Activated gamma-delta T cell treated with Interleukin-2 at 50 U/mL for 16 hours (primary cell): ENCODE measurements at places on chromosomes 2 and 18.

GRCh38 chr2:159163930-159164329 is 122.6 kb downstream of the WDSUB1 start:
- no peak for DNase-seq

DNA sequence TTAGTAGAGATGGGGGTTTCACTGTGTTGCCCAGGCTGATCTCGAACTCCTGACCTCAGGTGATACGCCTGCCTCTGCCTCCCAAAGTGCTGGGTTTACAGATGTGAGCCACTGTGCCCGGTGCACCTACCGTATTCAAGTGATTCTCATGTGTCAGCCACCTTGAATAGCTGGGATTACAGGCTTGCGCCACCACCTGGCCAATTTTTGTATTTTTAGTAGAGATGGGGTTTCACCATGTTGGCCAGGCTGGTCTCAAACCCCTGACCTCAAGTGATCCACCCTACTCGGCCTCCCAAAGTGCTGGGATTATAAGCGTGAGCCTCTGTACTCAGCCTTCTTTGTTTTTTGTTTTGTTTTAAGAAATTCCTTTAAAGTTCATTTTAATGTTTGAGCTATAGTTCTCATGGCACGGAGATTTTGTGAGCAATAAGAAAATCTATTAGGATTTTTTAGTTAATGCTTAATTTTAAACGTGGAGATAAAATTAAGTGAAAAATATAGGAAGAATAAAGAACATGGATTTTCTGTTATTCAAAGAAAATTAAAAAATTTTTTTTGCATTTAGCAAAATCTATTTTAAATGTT is 242.6 kb downstream of the PHLPP1 start:
- no peak for DNase-seq

DNA sequence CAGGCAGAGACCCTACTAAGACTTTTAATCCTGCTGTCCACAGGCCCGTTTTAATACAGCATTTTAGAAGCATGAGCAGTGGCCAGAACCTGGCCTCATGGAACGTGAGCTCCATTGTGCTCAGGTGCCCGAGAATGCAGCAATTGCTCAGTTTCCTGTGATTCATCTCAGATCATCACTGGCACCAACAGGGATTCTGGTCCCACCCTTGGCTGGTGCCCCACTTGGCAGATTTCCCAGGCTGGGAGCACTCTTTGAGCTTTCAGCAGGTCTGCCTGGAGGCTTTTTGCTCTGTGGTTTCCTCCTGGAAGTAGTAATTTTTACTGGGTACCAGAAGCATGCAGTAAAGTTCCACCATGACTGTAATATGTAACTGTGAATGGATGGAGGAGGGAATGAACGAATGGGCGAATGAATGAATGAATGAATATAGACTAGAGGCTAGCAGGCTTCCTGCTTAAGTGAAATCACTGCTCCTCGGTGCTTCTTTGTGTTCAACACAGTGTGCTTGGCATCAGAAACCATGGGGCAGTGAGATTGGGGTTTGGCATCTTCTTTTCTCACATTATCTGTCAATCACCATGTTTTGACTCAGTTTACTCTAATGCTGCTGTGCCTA is 312.9 kb downstream of the PRKCE start:
- no peak for DNase-seq

GRCh38 chr2:165373278-165374010 is 96.1 kb upstream of the CSRNP3 start:
- DNase-seq, result no peak

- DNase-seq, result no peak
These were observed 1501.6 kb upstream of the SLC39A10 start for GRCh38 chr2:194155431-194155830.

DNA sequence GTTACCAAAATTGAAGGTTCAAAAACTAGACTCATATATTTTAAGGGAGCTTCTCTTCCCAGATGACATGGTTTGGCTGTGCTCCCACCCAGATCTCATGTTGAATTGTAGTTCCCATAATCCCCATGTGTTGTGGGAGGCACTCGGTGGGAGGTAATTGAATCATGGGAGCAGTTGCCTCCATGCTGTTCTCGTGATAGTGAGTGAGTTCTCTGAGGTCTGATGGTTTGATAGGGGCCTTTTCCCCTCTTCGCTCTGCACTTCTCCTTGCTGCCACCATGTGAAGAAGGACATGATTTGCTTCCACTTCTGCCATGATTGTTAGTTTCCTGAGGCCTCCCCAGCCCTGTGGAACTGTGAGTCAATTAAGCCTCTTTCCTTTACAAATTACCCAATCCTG is 140.1 kb downstream of the MAIP1 start:
- DNase-seq, result no peak

GRCh38 chr2:234305846-234306245 is 191.0 kb downstream of the ARL4C start:
- no peak for DNase-seq

DNA sequence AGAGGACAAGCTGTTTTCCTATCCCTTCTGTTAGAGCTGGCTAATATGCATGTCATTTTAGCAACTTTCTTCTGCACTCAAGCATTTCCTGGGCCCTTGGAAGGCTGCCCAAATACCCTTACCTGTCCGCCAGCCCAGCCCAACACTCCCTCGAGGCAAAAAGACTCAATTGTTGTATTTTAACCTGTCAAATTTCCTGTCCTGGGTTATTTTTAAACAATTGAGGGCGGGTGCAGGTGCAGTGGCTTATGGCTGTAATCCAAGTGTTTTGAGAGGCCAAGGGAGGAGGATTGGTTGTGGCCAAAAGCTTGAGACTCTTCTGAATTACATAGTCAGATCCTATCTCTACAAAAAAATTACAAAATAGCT is 125.0 kb upstream of the ARHGAP28 start:
- no peak for DNase-seq

- no peak for DNase-seq
These were observed 193.2 kb downstream of the LNPK start for GRCh38 chr2:175808858-175809257.

- no peak for DNase-seq
These were observed 251.2 kb downstream of the SATB2 start for GRCh38 chr2:199206536-199206935.

- no peak for DNase-seq
These were observed 101.7 kb upstream of the ZNF236 start for GRCh38 chr18:76720683-76721082.

DNA sequence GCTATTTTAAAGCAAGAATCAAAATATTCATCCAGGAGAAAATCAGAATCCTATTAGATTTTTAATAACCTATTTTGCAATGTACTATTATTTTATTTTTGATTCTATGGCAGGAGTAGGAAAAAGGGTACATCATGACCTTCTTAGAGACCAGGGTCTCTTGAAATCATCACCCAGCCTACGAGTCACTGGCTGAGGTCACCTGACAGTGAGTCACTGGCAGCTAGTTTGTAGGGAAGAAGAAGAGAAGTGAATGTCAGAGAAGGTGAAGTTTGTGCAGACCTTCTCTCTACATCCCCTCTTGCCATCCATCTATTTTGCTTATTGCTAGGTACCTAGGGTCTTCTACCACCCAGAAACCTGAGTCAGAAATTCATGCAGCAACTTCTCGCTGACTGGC is 144.2 kb downstream of the ALK start:
- DNase-seq, result no peak

- no peak for DNase-seq
These were observed 111.4 kb downstream of the THADA start for GRCh38 chr2:43484323-43484930.

DNA sequence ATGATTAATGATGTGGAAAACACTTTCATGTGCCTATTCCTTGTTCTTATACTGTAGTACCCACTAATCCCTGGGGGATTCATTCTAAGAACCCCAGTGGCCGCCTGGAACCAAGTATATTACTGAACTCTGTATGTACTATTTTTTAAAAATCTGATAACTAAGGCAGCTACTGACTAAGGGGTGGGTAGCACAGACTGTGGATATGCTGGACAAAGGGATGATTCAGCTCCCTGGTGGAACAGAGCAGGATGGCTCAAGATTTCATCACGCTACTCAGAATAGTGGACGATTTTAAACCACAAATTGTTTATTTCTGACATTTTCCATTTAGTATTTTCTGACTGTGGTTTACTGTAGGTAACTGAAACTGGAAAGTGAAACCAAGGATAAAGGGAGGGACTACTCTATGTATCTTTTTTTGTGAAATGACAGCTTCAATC is 41.8 kb upstream of the CDC42EP3 start:
- DNase-seq, result no peak

DNA sequence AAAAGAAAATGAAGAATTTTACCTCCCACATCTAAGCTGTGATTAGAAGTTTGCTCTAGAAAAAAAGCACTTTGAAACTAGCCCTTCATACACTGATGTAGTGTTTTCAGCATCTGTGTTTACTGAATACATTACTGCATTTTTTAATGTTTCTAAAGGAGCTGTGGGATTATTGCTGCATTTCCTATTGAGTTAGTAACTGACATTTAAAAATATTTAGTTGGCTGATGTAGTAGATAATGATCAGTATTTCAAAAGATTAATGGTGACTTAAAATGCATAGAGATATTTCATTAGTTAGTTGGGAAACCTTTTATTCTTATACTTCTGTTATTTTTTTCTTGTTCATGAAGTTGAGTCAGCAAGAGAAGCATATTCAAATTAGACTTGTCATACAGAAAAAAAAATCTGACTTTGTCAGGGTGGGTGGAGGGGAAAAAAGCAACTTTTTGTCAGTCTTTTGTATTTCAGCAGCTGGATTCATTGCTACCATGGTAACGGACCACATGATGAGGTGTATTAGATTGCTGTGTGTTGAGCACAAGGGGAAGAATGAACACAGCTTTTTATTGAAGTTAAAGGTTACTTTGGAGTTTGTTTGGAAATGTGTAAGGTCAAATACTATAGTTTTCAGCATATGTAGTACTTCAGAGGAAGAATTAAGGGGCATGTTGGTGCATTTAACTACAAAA is at the start of gene DTNA:
Gene DTNA, plus strand, starts transcription at position 549 of the 692 bp plus-strand sequence. CDS start 45,679 bp downstream, outside the sequence.
- no peak for DNase-seq

- no peak for DNase-seq
These were observed 55.2 kb downstream of the SOS1 start for GRCh38 chr2:39065616-39066015.

DNA sequence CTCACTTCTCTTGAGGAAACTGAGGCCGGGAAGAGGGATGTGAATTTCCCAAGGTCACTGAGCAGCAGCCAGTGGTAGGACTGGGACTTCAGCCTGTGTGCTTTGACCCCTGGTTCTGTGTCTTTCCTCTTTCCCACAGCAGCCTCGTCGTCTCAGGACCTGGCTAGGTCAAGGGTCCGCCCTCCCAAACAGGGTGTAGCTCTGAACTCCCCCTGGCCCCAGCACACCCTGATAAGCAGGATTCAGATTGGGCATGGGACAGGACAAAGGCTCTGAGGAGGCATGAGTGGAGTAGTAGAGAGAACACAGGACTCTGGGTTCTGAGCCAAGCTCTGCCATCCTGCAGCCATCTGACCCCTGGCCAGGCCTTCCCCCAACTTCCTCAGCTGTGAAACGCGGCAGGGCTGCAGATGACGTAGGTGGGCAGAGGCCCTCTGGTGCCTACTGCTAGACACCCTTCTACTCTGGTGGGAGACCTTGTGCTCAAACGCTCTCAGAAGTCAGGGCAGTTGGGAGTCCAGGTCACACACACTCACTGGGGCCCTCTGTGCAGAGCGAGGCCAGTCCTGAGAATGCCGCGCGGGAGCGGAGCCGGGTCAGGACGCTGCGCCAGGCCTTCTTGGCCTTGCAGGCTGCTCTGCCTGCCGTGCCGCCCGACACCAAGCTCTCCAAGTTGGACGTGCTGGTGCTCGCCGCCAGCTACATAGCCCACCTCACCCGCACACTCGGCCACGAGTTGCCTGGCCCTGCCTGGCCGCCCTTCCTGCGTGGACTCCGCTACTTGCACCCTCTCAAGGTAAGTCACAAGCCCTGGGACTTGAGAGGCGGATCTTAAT is 984 bp downstream of the TCF23 start:
- no peak for DNase-seq

DNA sequence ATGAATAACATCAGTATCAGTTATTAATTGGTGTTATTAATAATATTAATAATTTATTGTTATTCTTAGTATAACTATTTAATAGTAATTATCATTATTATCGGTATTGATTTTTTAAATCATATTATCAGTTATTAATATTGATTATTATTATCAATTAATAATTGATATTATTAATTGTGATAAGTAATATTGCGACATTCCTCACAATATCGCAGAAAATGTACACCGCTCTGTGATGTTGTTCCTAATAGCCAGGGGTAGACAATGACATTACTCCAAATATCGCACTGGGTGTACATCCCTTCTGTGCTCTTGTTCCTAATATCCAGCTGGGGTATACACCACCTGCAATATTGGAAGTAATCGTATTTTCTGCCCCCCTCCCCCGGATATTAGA is 23.3 kb upstream of the NAGK start:
- no peak for DNase-seq

GRCh38 chr2:7025082-7025481 is 107.9 kb downstream of the RNF144A start:
- DNase-seq, result no peak

GRCh38 chr18:67913040-67913439 is 396.5 kb upstream of the DSEL start:
- no peak for DNase-seq
